8988T (cell line): ENCODE measurements at places on chromosomes 7 and 10.

GRCh38 chr7:30450240-30450982, 28.2 kb downstream of the NOD1 start:
- DNase-seq, result no peak

- no peak for DNase-seq
Observed at GRCh38 chr10:60048091-60048501, 141.7 kb upstream of the CCDC6 start.

- DNase-seq, result no peak
Observed at GRCh38 chr7:95018021-95018420, 110.6 kb downstream of the PPP1R9A start.

DNA sequence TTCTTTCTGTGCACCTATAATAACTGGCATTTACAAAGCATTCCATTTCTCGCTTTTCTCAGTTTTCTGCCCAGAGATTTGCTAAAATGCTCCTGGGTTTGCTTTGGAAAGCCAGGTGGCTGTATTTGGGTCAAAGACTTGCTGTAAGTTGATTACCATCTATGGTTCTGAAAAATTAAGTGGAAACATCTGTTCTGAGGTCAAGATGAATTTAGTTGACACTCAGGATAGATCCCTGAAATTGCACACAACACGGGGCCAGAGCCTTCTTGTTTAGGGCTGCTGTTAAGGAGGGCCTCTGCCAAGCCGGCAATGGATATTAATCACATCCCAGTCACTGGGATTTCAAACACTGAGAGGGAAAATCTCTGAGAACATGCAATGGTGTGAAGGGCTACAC, 111.6 kb upstream of the GLI3 start:
- DNase-seq, result no peak

DNA sequence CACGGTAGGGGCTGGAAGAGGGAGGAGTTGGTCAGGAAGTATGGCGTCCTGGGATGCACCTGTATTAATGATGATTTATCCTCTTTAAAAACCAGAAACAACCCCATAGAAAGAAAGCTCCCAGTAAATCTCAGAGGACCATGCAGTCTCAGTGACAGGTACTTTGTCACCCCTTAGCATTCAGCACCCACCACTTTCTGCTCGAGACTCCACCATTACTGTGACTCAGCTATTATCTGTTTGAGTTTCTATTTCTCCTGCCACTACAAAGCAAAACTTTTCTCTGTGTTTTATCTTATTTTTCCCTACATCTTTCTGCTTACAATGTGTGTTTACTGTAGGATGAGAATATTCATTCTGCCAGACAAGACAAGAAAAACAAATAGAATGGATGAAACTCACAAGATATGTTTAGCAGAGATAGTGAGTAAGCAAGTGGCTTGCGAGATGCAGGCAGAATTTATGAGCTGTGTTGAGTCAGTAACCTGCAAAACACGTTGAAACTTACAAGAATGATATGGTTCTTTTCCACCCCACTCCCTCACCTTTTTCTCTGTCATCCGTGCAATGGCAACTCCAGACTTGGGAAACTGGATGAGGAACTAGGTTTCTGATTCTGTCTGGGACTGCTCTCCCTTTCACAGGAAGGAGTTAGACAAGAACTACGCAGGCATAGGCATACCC, 127.1 kb downstream of the AOAH start:
- DNase-seq, result no peak

DNA sequence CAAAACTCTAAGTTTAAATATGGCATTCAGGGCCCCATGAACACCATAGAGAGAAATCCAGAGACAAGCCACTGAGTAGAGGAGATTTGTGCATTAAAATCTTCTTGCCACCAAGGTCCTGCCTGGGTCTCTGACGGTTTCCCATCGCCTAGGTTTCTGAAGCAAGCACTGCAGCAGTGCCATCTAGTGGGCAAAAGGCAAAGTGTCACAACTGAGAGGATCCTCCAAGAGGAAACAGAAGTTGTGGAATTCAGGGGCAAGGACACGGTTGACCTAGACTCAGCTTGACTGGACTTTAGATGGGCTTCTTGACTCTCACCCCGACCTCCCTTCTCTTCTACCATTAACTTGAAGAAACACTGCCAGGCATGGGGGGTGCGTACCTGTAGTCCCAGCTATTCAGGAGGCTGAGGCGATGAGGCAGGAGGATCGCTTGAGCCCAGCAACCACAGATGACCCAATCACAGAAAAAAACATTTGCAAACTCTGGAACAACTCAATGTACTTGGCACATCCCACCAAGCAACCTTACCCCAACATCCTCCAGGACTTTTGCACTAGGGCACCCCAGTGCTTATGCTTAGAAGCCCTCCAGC, 604.1 kb downstream of the GALNT17 start:
- peak; percentile 37 for DNase-seq

DNA sequence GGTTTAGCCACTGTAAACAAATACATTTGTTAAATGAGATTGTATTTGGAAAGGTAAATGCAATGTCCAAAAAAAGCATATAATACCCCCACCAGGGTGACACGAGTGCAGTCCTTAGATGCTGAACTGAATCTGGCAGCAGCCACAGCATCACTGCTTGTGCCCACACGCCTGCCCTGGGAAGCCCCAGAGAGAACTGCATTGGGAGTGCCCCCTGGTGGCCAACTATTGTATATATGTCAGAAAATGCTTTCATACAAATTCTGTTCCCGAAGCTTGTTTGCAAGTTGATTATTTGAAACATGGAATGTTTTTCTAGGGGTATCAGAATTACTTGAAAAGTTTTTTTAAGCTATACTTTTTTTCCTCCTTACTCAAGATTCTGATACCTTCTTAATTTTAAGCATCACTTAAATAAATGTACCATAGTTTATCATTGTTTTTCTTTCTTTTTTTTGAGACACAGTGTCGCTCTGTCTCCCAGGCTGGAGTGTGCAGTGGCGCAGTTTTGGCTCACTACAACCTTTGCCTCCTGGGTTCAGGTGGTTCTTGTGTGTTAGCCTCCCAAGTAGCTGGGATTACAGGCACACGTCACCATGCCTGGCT, 50.1 kb downstream of the LANCL2 start:
- DNase-seq, result peak; percentile 53

- no peak for DNase-seq
Observed at GRCh38 chr10:62000726-62001125, 99.2 kb downstream of the ARID5B start.

DNA sequence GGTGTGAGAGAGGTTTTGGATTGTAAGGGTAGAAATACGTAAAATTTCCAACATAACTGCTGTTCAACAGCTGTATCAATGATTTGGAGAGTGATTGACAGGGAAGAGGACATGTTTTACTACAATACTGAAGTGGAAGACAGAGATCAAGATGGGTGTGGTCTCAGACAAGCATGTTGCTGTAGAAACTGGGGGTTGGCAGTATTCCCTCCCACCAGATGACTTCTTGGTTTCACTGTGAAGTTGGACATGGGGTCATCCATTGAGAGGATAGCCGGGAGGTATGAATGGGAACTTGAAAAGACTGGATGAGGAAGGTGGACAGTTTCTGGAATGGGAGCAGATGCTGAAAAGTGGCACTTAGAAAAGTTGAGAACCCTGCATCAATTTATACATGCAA, 95.3 kb upstream of the HDAC9 start:
- DNase-seq, result no peak

DNA sequence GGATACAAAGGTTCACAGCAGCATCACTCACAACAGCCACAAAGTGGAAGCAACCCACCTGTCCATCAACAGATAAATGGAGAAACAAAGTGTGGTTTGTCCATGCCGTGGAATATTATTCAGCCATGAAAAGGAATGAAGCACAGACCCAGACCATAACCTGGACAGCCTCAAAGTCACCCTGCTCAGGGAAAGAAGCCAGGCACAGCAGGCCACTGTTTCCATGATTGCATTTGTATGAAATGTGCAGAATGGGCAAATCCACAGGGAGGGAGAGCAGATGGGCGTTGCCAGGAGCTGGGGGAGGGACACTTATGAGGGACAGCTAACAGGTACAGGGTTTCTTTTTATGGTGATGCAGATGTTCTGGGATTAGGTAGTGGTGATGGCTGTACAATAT, 30.3 kb downstream of the FOXL3 start:
- DNase-seq, result no peak

GRCh38 chr7:81487516-81487915, 282.3 kb downstream of the HGF start:
- no peak for DNase-seq

DNA sequence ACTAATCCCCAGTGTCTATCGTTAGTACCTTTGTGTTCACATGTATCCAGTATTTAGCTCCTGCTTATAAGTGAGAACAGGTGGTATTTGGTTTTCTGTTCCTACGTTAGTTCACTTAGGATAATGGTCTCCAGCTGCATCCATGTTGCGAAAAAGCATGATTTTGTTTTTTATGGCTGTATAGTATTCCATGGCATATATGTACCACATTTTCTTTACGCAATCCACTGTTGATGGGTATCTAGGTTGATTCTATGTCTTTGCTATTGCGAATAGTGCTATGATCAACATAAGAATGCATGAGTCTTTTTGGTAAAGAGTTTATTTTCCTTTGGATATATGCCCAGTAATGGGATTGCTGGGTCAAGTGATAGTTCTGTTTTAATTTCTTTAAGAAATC, 59.1 kb downstream of the CH25H start:
- no peak for DNase-seq

DNA sequence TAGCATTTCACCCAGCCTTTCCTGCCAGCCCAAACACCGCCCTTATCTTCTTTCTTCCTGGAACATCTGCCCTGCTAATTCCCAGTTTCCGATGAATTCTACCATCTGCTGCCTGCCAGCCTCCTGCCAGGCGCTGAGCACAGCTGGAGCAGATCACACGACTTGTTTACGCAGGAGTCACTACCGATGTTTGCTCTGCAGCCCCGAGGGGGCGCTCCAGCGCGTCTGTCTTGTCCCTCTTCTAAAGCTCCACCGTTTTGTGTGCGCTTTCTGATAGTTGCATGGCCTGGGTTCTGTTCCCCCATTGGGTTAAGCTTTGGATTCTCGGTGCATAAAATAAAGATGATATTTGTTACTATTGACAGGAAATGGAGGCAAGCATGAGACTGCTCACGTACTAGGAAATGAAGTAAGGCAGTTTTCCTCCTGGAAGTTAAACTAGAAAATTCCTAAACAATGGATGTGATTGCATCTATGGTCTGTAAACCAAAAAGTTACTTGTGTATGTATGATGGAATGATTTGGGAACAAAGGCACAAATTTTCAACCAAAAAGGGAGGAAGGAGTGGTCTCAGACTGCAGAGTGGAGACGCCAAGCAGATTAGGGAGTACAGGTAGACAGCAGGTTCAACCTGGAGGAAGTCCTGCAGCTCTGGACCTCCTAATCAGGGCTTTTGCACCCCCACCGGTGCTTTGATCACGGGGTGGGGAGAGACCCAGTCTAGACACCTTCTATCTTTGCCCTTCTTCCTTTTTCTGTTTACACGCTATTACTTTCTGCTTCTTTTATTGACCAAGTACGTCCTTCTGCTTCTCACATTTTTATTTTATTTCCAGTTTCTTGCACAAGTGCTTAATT, 2.2 kb upstream of the RBM17 start:
- peak; percentile 49 for DNase-seq

GRCh38 chr7:105920766-105921165, 42.3 kb upstream of the CDHR3 start:
- no peak for DNase-seq
